Karpas-422 (cell line): ENCODE measurements at places on chromosomes 3 and 15.
A peak's percentile ranks its signal among the peaks of the same experiment; 100 is the strongest.

DNA sequence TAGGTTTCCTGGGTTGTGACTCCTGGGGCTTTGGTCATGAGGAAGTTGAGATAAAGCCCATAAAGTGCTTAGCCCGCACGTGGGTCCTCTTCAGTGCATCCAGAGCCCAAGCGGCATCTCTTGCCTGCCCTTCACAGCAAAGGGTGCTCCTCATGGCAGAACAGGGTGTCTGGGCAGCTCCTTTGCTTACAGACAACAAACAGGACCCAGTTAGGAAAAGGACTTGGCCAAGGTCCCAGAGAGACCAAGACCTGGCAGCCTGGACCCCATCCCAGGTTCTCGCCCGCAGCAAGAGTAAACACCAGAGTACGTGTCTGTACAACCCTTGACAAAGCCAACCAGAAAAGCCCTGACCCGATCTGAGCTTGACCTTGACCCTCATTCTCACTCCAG, 27.0 kb downstream of the ALS2CL start:
- H3K4me1 ChIP-seq = no peaks in the 10 kb centered on the region
- no peak overlapping the region for H3K27ac ChIP-seq
- no peak overlapping the region for H3K4me3 ChIP-seq
- H3K36me3 ChIP-seq = no peaks in the 10 kb centered on the region
- H3K27me3 ChIP-seq = no peaks in the 10 kb centered on the region

- no peak for DNase-seq
- no peaks in the 10 kb centered on the region for H3K27me3 ChIP-seq
- no peak overlapping the region for H3K27ac ChIP-seq
- no peaks in the 10 kb centered on the region for H3K36me3 ChIP-seq
Observed at GRCh38 chr3:131353016-131353877, 28.3 kb upstream of the NUDT16 start.

GRCh38 chr15:58951388-58952007, 18.0 kb upstream of the SLTM start:
- no peak overlapping the region for H3K27ac ChIP-seq
- DNase-seq = no peak
- no peaks in the 10 kb centered on the region for H3K4me1 ChIP-seq
- H3K4me3 ChIP-seq = no peak overlapping the region
- no peaks in the 10 kb centered on the region for H3K36me3 ChIP-seq

DNA sequence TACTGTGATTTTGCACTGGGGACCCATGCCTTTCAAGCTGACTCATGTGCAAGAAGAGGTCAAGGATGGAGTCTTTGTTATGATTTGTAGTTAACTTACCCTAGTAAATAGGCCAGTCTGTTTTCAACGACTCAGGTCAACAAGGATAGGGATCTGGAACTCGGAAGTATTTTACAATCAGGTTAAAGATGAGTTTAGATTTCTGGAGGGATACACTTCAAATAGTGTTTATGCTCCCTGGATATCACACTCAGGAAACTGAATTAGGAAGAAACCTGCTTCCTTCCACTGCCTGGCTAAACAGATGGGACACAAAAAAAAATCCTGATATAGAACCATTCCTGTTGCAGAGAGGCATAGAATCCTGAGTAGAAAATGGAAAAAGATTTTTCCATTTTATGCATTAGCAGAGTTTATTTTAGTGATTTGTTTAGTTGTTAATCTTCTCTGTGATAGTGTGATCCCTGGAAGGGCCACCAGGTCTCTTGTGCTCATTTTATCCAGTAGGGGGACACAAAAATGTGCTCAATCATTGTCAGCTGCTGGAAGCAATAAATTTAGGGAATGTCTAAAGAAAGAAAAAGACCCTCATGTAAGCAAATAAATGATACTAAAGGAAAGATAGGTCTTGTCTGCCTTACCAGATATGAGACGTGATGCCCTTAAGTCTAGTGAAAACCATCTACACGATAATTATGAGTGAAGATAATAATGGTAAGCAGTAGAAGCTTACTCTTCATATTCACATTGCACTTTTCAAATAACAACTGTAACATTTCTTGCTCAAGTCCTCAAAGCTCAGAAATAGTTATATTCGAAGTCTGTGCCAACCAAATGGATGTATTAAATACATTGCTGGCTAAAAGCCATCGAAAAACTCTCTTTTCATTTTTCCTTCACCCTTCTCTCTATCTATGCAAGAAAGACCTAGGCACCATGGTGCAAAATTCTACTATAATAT, 452.1 kb upstream of the KCNMB2 start:
- no peaks in the 10 kb centered on the region for H3K27me3 ChIP-seq
- DNase-seq = no peak
- H3K36me3 ChIP-seq = no peaks in the 10 kb centered on the region
- no peaks in the 10 kb centered on the region for H3K4me1 ChIP-seq
- no peak overlapping the region for H3K4me3 ChIP-seq

DNA sequence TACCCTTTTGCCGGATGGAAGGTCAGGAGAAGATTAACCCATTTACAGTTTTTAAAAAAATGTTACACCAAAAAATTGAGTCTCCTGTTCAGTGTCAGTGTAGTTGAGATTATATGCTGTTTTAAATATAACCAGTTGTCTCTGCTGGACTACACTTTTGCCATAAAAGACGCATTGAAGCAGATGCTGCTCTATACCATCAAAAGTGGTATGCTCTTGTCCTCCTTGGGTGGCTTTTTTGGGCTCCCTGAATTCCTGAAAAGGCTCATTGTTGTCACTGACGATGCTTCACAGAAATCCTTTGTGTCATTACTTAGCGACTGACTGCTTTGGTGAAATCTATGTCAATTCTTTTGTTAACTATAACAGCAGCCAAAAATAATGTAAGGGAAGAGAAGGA, 133.9 kb upstream of the SKOR1 start:
- DNase-seq = no peak
- H3K4me3 ChIP-seq = no peak overlapping the region
- peaks cover 7% of the 10 kb centered on the region; the same call in 1 of the 2 replicates for H3K36me3 ChIP-seq

- no peak overlapping the region for H3K27ac ChIP-seq
- H3K36me3 ChIP-seq = no peaks in the 10 kb centered on the region
- no peak overlapping the region for H3K4me3 ChIP-seq
- no peaks in the 10 kb centered on the region for H3K27me3 ChIP-seq
Observed at GRCh38 chr15:65330934-65331645, 26.6 kb downstream of the RNU5B-1 start.

DNA sequence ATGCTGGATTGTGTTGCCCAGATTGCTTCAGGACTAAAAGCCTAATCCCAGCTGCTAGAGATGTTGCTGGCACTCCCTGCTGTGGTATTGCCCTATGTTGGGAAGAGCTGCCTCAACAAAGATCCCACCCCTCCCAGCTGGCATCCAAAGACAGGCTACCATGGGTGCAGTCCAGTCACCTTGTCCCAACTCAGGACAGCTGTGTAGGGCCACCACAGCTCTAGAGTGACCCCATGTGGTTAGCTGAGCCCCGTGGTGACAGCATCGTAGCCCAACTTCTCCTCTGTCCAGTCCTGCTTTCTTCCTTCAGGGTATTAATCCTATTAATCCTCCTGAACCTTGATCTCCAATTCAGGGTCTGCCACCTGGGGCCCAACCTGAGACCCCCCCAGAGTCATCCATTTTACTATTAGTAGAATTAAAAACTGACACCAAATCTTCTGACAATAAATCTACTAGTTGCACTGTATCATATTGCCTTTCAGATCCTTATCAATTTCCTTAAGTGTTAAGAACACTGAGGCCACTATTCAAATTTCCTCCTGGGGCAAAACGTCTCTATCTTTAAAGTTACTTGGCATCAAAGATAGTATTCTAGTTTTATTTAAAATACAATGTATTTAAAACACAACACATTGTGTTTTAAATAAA, 83.5 kb downstream of the AQP9 start:
- H3K27me3 ChIP-seq = no peaks in the 10 kb centered on the region
- no peak overlapping the region for H3K4me3 ChIP-seq
- peak; percentile 72 for DNase-seq
- H3K27ac ChIP-seq = no peak overlapping the region
- no peaks in the 10 kb centered on the region for H3K36me3 ChIP-seq

- H3K27me3 ChIP-seq = no peaks in the 10 kb centered on the region
- no peak overlapping the region for H3K4me3 ChIP-seq
- no peaks in the 10 kb centered on the region for H3K36me3 ChIP-seq
- no peak for DNase-seq
- no peak overlapping the region for H3K27ac ChIP-seq
Observed at GRCh38 chr3:114551770-114552526, 258.1 kb downstream of the TIGIT start.

DNA sequence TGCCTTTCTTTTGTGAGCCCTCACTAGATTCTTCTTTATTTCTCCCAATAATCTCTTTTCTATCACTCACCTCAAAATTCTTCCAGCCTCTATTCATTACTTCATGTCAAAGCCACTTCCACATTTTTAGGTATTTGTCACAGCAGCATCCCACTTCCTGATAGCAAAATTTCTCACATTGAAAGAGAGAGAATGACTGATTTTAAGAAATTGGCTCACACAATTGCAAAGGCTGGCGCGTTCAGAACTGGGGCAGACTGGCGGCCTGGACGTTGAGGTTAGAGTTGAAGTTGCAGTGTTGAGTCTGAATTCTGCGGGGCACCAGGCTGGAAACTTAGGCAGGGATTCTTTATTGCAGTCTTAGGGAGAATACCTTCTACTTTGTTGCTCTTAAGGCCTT, 117.9 kb downstream of the LRRC28 start:
- no peaks in the 10 kb centered on the region for H3K27me3 ChIP-seq
- H3K36me3 ChIP-seq = no peaks in the 10 kb centered on the region
- H3K4me1 ChIP-seq = peaks cover 9% of the 10 kb centered on the region
- no peak overlapping the region for H3K27ac ChIP-seq

- H3K4me3 ChIP-seq = no peak overlapping the region
- no peaks in the 10 kb centered on the region for H3K27me3 ChIP-seq
- no peaks in the 10 kb centered on the region for H3K4me1 ChIP-seq
- no peaks in the 10 kb centered on the region for H3K36me3 ChIP-seq
- DNase-seq = no peak
Observed at GRCh38 chr3:116440196-116440595, 5.1 kb downstream of the LSAMP start.

DNA sequence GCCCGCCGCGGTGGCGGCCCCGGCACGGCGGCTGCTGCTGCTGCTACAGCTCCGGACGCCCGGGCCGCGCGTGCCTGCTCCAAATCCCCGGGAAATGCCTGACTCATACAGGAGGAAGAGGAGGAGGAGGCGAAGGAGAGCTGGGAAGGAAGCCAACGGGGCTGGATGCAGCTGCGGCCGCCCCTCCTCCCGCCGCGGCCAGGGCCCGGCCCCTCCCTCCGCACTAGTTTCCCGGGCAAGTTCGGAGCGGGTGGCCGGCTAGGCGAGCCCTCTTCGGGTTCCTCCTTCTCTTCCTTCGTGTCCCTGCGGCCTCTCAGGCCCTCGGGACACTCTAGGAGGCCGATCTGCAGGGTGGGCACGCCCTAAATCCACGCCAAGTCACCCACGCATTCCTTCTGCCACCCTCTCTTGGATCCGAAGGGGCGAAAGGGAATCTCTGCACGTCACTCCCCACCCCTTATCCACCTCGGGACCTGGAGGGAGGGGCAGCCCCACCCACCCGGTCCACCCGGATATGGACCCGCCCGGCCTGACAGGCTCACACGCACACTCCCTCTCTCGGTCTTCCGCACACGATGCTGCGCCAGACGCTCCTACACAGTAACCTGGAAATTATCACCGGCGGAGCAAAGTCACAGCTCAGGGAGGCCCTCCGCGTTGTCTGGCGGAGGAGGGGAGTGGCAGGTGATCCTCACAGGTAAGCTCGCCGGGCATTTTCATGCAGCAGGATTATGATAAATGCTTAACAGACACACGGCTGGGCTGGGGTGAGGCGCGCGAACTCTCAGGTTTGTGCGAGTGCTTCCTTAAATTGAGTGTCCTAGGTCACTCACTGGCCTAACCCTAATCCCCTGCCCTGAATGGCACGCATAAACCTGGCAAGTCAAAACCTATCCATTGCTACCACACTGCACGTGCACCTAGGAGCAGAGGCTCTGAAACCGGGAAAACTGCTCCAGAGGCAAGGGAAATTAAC, at the start of the genes OSBPL10 and ZNF860:
TSS of gene OSBPL10 (minus strand) at position 57 of the 976 bp plus-strand sequence. CDS start 83 bp downstream, outside the sequence.
TSS of gene ZNF860 (plus strand) at position 545 of the 976 bp plus-strand sequence. CDS start 7,330 bp downstream, outside the sequence.
- peaks cover 48% of the 10 kb centered on the region for H3K36me3 ChIP-seq
- peaks cover 54% of the 10 kb centered on the region for H3K4me1 ChIP-seq
- peak within 1 kb of the TSS; percentile 98 for H3K27ac ChIP-seq
- DNase-seq = peak; percentile 88
- H3K27me3 ChIP-seq = no peaks in the 10 kb centered on the region
- H3K4me3 ChIP-seq = peak within 1 kb of the TSS; percentile 87

- no peaks in the 10 kb centered on the region for H3K36me3 ChIP-seq
- H3K4me1 ChIP-seq = no peaks in the 10 kb centered on the region
- no peak overlapping the region for H3K4me3 ChIP-seq
- DNase-seq = no peak
Observed at GRCh38 chr3:143831208-143831607, 17.1 kb downstream of the SLC9A9 start.

GRCh38 chr15:67166280-67167009, 88.0 kb downstream of the AAGAB start:
- no peak for DNase-seq
- H3K27ac ChIP-seq = no peak overlapping the region
- H3K4me1 ChIP-seq = peaks cover 5% of the 10 kb centered on the region
- H3K27me3 ChIP-seq = no peaks in the 10 kb centered on the region
- no peak overlapping the region for H3K4me3 ChIP-seq
- no peaks in the 10 kb centered on the region for H3K36me3 ChIP-seq

GRCh38 chr3:140023616-140024530, 88.9 kb downstream of the CLSTN2 start:
- DNase-seq = no peak
- H3K4me1 ChIP-seq = no peaks in the 10 kb centered on the region
- no peaks in the 10 kb centered on the region for H3K36me3 ChIP-seq
- H3K27me3 ChIP-seq = no peaks in the 10 kb centered on the region
- H3K27ac ChIP-seq = no peak overlapping the region
- H3K4me3 ChIP-seq = no peak overlapping the region

GRCh38 chr3:14562121-14562890, 22.2 kb upstream of the GRIP2 start:
- no peaks in the 10 kb centered on the region for H3K4me1 ChIP-seq
- H3K36me3 ChIP-seq = no peaks in the 10 kb centered on the region
- H3K27me3 ChIP-seq = no peaks in the 10 kb centered on the region
- H3K27ac ChIP-seq = no peak overlapping the region
- DNase-seq = no peak
- no peak overlapping the region for H3K4me3 ChIP-seq

DNA sequence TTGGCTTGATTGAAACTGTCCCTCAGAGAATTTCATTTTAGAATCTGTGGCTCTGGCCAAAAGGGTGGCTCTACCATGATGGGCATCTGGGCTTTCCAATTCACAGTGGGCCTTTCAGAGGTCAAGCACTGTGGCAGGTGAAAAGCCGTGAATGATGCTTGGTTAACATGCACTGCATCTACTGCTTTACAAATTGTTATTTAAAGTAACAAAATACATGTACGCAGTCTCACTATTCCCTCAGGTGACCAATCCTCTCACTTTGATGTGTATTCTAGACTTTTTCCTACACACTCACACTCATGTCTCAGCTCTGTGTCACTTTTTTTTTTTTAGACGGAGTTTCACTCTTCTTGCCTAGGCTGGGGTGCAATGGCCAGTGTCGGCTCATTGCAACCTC, 70.5 kb downstream of the MGLL start:
- H3K36me3 ChIP-seq = no peaks in the 10 kb centered on the region
- peaks cover 95% of the 10 kb centered on the region for H3K4me1 ChIP-seq
- DNase-seq = no peak
- no peak overlapping the region for H3K4me3 ChIP-seq
- H3K27ac ChIP-seq = peak overlapping the region; percentile 55
- no peaks in the 10 kb centered on the region for H3K27me3 ChIP-seq

GRCh38 chr3:194952841-194953241, 267.2 kb downstream of the FAM43A start:
- DNase-seq = no peak
- H3K27me3 ChIP-seq = no peaks in the 10 kb centered on the region
- no peaks in the 10 kb centered on the region for H3K4me1 ChIP-seq
- H3K27ac ChIP-seq = no peak overlapping the region
- H3K4me3 ChIP-seq = no peak overlapping the region

GRCh38 chr15:43293432-43293831, 26.7 kb upstream of the TGM5 start:
- no peak overlapping the region for H3K4me3 ChIP-seq
- DNase-seq = no peak
- H3K27me3 ChIP-seq = no peaks in the 10 kb centered on the region
